ENCODE measurements at places on chromosomes 11 and 22.
A peak's percentile ranks its signal among the peaks of the same experiment; 100 is the strongest.

DNA sequence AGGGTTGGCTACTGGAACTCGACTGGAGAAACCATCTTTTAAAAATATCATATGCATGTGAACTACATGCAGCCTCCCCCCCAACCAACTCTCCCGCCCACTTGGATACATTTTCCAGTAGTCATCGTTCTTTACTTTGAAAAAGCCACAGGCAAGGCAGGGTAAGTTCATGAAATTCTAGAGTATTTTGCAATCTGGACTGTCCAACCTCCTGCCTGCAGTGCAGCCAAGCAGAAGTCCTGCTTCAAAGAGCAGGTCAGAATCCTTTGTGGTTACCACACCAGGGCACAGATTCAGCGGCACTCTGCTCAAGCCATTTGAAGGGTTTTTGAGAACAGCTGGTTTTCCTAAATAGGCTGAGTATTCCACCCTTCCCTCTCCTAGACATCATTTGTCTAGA, 12.1 kb downstream of the ELF5 start:
- DNase-seq = no peak

- DNase-seq = peak; percentile 79
These were observed 28.5 kb downstream of the RSPH14 start for GRCh38 chr22:23113067-23113846.

GRCh38 chr11:6328321-6328720, 8.0 kb upstream of the CAVIN3 start:
- DNase-seq = no peak

- DNase-seq = no peak
These were observed 265.0 kb downstream of the CASP12 start for GRCh38 chr11:104633226-104633625.

GRCh38 chr22:49966041-49966773, 5.6 kb downstream of the PIM3 start:
- DNase-seq = no peak

- no peak for DNase-seq
These were observed 377.6 kb downstream of the LRRC4C start for GRCh38 chr11:41081756-41082285.

DNA sequence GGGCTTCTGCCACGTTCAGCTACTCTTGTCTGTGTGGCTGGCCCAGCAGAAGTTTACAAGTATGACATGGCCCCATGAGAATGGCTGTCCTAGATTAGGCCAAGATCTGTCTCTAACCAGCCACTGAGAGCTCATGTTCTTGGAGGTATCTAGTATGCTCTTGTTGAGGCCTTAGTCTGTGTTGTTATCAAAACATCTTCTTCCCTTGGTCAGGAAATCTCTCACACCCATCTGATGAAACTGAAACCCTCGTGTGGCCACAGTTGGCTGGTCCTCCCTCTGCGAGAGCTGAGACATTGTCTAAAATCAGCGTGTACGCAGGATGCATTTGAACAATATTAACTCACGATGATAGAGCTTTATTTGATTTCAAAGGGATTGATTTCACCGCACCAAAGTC, 109.0 kb upstream of the NNMT start:
- no peak for DNase-seq

DNA sequence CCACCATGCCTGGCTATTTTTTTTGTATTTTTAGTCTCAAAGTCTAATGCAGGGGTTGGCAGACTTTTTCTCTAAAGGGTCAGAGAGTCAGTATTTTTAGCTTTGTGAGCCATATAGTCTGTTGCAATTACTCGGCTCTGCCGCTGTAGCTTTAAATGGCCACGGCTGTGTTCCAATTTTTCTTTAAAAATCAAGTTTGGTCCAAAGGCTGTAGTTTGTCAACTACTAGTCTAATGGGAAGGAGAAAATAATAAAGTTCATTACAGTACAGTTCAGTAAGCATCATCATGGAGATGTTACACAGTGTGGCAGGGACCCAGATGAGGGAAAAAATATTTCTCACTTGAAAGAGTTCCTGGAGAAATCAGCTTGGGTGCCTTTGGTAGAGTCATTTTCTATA, 107.6 kb downstream of the CSNK2A3 start:
- no peak for DNase-seq

DNA sequence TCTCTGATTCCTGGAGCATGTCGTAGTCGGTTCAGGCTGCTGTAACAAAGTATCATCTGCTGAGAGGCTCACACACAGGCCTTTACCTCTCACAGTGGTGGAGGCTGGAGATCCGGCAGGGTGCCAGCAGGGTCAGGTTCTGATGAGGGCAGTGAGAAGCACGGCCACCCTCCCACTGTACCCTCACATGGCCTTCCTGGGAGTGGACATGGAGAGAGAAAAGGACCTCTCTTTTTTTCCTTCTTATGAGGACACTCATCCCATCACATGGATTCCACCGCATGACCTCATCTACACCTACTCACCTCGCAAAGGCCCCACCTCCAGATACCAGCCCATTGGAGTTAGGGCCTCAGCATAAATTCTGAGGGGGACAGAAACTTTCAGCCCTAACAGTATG, 99.5 kb downstream of the BCR start:
- DNase-seq = no peak

GRCh38 chr22:49243965-49244364, 583.7 kb downstream of the BRD1 start:
- no peak for DNase-seq

GRCh38 chr11:104968856-104969776, 742 bp upstream of the CASP4 start:
- DNase-seq = no peak

DNA sequence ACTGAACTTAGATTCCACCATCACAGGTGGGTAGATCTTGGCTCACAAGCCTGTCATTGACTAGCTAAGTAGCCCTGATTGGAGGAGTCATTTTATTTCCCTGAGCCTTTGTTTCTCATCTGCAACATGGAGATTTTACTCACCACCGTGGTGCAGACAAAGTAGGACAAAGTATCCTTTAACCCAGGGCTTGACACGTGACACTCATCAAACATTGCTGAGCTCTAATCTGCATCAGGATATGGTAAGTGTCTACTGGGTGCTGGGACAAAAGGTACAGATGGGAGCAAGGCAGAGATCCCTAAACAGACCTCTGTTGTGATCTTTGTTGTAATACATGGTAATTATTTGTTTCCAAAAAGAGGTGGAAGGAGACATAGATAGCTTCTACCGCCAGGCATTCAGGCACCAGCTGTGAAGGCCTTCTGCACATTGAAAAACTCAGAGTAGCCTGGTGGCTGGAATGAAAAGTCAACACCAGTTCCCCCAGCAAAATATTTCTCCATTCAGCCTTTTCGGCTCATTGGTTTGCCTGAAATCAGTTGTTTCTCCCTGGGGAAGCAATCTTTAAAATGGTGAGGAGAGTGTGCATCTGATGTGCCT, 18.3 kb upstream of the MICAL2 start:
- DNase-seq = no peak

GRCh38 chr11:42462558-42463310, 849.1 kb upstream of the API5 start:
- DNase-seq = no peak

DNA sequence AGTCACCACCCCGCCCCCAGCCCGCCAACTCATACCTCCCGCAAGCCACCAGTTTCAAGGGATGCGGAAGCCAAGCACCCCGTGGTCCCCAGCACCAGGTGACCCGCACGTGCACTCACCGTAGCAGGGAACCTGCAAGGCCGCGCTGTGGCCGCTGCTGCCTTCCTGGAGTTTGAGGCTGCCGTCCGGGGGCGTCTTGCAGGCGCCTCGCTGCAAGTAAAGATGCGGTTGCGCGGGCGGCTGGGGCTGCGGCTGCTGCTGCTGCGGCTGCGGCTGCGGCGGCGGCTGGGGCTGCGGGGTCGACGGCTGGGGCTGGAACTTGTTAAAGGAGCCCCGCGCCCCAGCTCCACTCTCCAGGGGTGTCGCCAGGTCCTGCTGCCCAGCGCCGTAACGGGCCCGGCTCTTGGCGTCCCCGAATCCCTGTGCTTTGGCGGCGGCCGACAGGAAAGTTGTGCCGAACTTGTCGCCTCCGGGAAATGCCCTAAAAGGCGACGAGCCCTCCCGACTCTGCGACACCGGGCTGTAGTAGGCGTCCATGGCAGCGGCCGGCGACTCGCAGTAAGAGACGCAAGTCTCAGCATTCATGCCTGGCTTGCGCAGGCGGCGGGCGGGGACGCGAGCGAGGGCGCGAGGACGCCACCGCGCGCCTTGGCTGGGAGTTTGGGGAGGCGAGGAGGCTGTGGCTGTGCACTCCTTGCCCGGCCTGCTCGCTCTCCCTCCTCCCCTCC, at the start of gene ALX4:
Gene ALX4, minus strand, starts transcription at position 662 of the 728 bp plus-strand sequence. Its CDS starts 77 bp downstream, at position 585.
- no peak for DNase-seq

DNA sequence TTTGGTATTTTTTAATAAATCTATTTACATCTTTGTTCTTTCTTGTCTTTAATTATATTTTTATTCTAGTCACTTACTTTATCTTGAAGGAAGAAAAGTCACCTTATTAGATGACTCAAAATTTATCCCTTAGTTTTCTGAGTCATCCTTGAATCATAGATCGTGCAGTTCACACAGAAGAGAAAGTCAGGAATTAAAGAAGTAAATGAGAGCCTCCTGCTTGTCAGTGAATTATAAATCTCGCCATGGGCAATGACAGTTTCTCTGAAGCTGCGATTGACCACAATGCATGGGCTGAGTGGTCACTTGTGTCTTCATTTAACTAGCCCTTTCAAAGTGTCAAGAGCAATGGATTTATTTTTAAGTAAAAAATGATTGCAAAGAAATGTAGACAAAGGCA, 91.2 kb downstream of the LUZP2 start:
- no peak for DNase-seq

DNA sequence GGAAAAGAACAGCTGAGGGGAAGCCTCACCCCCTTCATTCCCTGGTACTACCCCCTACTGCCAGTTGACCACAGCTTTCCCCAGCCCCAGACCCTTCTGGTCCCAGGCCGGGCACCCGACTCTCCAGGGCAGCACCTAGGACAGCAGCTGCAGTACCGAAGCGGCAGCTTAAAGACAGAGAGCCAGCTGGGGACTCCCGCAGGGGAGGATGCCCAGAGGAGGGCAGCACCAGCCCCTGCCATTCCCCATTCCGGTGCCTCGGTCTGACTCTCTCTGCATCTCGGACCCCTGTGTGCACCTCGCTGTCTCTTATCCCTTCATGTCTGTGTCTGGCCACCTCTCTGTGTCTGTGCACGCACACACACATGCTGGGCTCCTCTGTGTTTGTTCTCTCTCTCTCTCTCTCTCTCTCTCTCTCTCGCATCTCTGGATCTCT, 9.4 kb downstream of the IGSF9B start:
- peak; percentile 50 for DNase-seq

DNA sequence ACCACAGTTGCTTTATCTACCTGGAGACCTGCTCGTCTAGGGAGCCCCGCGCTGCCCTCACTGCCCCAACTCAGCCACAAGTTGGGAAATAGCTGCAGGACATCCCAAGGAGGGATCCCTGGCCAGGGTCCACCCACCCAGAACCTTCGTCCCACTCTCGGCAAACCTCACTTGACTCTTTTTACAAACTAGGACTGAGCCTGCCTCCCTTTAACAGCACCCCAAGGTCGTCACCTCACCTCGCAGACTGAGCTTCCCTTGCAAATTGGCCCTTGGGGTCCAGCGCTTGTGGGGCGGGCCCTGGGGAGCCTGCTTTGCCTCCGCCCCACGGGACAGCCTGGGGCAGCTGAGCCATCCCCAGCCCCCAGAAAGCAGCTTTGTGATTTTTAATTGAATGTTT, 1505.8 kb downstream of the TBC1D22A start:
- DNase-seq = no peak

DNA sequence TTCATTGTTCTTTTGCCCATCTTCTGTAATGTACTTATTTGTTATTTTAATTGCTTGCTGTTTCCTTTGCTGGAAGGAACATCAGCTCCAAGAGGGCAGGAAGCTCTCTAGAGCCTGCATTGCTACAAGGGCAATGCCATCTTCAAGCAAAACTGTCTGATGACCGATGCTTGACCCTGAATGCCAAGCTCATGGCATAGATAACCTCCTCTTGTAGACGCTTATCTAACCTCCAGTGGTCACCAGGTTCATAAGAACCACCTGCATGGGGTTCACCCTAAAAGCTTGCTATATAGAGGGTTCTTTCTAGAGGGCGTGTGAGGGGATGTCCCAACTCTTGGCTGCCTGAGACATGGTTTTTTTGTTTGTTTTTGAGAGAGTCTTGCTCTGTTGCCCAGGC, 16.5 kb downstream of the FADS3 start:
- no peak for DNase-seq

DNA sequence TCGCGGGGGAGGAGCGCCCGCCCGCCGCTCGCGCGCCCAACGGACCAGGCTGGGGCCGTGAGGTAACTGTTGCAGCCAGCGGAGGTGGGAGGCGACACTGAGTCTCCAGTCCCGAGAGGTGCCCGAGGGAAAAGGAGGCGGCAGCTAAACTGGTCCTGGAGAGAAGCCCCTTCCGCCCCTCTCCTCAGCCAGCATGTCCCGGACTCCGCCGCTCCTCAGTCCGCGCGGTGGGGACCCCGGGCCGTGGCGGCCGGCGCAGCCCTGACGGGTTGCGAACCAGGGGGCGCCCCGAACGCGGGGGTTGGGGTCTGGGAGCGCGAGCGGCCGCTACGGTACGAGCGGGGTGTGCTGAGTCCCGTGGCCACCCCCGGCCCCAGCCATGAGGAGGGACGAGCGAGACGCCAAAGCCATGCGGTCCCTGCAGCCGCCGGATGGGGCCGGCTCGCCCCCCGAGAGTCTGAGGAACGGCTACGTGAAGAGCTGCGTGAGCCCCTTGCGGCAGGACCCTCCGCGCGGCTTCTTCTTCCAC, at the start of gene PDE3B:
Gene PDE3B, plus strand, starts transcription at position 108 of the 529 bp plus-strand sequence. Its CDS starts 272 bp downstream, at position 380.
- peak; percentile 43 for DNase-seq

GRCh38 chr11:106989078-106989455, 29.2 kb downstream of the GUCY1A2 start:
- DNase-seq = no peak

DNA sequence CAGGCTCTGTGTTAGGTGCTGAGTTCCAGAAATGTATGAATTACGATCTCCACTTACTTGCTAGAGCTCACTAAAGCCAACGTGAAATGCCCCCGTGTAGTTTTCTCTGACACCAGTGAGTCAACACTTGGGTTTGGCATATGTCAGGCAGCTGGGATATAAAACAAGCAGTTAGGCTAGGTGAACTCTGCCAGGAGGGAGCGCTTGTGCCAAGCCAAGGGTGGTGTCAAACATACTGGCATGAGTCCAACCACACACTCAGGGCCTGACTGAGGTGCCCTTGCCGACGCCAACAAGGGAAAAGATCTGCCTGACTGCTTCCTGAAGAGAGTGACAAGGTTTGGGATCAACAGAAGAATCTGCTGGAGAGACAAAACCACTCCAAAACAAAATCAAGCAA, 167.8 kb upstream of the NARS2 start:
- DNase-seq = peak; percentile 48

DNA sequence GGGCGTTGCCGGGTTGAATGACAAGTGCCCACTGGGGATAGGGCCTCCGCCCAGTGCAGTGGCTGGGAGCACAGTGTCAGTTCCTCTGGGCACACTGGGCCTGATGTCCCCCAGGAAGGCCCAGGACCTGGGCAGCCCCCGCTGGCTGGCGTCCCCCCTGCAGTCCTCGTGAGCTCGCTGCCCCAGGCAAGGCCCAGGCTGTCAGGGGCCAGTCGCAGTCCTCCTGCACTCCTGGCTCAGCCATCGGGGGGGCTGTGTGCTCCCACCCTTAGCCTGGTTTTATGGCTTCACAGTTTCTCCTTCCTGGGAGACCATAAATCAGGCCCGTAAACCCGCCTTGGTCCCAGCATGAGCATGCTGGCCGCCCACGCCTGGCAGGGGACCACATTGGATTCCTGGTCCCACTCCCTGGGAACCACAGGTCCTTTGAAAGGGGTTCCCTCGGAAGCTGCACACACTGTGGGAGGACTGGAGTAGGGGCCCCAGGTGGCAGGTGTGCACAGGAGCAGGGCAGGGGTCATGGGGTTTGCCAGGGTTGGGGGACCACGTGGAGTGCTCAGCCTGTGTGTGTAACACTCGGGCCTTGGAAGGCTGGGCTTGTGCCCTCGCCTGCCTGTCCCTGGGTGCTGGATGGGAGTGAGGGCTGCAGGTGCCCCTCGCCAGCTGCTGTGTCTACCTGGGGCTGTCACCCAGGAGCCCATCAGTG, 113.6 kb downstream of the KCNQ1OT1 start:
- no peak for DNase-seq
